NCI-H2081 treated with DMSO at 0.1 percent for 48 hours (cell line): ENCODE measurements at places on chromosomes 7 and 10.

GRCh38 chr10:96511044-96511945, 2.4 kb downstream of the TLL2 start:
- no peak for DNase-seq

DNA sequence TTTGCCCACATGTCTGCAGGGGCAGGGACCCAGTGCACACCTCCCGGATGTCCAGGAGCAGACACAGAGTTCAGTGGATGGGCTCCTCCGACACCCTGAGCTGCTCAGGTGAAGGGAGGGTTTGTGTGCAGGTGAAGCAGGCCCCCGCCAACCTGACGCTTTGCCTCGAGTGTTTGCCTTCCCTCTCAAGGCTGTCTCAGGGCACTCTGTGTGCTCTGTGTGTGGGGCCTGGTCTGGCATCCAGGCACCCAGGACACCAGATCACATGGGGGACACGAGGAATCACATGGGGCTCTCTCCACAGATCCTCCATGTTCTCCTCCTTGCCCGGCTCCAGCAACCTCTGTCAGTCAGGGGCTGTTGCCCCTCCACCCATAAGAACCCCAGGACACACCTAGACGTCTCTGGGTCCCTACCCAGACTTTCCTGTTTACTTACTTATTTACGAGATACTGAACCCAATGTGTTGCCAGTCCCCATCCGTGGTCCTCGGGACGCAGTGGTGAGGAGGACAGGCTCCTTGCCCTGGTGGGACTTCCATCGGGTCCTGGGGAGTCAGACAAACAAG, 99.5 kb downstream of the HTR5A start:
- no peak for DNase-seq

DNA sequence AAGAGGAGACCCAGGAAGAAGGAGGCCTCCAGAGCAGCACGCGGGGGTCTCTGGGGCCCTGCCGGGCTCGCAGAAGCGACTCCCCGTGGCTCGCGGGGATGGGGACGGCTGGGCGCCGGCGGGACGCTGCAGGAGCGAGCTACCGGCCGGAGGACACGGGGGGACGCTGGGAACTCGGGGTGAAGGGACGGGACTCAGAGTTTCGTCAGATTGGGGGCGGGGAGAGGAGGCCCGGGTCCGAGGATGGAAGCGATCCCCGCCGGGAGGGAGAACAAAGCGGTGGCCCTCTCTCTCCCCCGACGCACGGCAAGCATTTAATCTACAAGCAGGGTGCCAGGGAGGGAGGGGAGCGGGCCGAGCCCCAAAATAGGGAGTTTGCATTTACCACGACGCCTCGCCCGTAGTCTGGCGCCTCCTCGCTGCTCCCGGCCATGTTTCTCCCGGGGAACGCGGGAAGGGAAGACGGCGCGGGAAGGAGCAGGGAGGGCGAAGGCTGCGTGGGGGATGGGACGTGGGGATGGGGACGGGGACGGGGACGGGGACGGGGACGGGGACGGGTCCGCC, at the start of gene PRTFDC1:
TSS of gene PRTFDC1 (minus strand) at position 464 of the 564 bp plus-strand sequence. CDS start at position 433, 31 bp downstream.
- DNase-seq = no peak

DNA sequence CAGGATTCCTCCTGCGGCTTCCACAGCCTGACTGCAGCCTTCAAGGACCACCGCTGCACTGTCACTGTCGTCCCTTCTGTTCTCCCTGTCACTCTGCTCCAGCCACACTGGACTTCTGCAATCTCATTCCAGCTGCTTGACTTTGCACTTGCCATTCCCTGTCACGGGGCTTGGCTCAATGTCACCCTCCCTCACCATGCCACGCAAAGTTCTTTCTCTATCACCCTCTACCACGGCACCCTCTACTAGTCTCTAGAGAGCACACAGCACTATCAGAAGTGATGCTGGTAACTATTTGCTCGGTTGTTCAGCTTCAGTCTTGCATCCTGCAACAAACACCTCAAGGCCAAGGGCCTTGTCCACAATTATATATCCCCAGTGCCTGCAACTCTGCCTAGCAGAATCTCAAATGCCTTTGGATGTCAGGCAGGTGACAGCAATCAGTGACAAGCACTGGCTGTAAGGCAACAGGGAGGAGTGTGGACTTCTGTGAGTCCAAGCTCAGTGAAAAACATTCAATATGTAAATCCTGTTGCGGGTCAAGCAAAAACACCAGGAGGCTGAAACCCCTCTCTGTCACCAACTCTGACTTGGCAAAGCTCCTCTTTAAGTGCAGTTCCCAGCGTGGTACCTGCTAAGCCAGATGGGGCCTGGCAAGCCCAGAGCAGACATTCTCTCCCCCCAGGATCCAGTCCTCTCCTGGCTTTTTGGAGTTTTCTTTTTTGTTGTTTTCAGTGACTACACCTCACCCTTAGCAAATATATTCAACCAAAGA, 259.9 kb downstream of the FGFR2 start:
- no peak for DNase-seq

- DNase-seq = no peak
These were observed 5.3 kb downstream of the SH3PXD2A start for GRCh38 chr10:103849880-103850571.
